ENCODE measurements at places on chromosomes 6 and 20. TPM values are rescaled to one million over a fixed set of nuclear protein-coding genes. Genes with fewer than 3 reads are reported as not detected.

The OPN5 gene
- not detected for polyA plus RNA-seq

The ZSWIM1 gene
- 7.0 TPM for polyA plus RNA-seq

The NOL4L gene
- polyA plus RNA-seq = 13.6 TPM

The MAFB gene
- not detected for polyA plus RNA-seq

The SIRPD gene
- not detected for polyA plus RNA-seq

The FAM135A gene
- polyA plus RNA-seq = 19.2 TPM

The CALHM5 gene
- polyA plus RNA-seq = not detected

The PRPF6 gene
- 53.9 TPM for polyA plus RNA-seq

The KCNB1 gene
- not detected for polyA plus RNA-seq

The NT5E gene
- polyA plus RNA-seq = not detected

The RFX6 gene
- polyA plus RNA-seq = not detected

The PLCB4 gene
- 0.51 TPM for polyA plus RNA-seq

The CEP57L1 gene
- polyA plus RNA-seq = 39.4 TPM

The TSHZ2 gene
- polyA plus RNA-seq = not detected

The SYTL3 gene
- polyA plus RNA-seq = 0.04 TPM

The CYP39A1 gene
- polyA plus RNA-seq = not detected

The SAMHD1 gene
- polyA plus RNA-seq = 9.2 TPM

The BNIP5 gene
- polyA plus RNA-seq = not detected

The BCAS1 gene
- 1.1 TPM for polyA plus RNA-seq

The PBOV1 gene
- polyA plus RNA-seq = not detected

The PRSS35 gene
- not detected for polyA plus RNA-seq

The LY6G6F gene
- 1.1 TPM for polyA plus RNA-seq

The NKX2-2 gene
- polyA plus RNA-seq = not detected

The SLC44A4 gene
- polyA plus RNA-seq = 13.6 TPM

The KHDC1 gene
- polyA plus RNA-seq = 11.8 TPM

The OLIG3 gene
- polyA plus RNA-seq = not detected

The TPBG gene
- 0.88 TPM for polyA plus RNA-seq

The ZC2HC1B gene
- polyA plus RNA-seq = not detected

The HRH3 gene
- not detected for polyA plus RNA-seq

The BPIFB3 gene
- polyA plus RNA-seq = not detected

The THBS2 gene
- polyA plus RNA-seq = not detected

The SIRPB1 gene
- polyA plus RNA-seq = not detected

The CRIP3 gene
- 3.6 TPM for polyA plus RNA-seq

The CABLES2 gene
- polyA plus RNA-seq = 2.2 TPM

The C20orf202 gene
- polyA plus RNA-seq = 0.07 TPM

The ZSCAN9 gene
- polyA plus RNA-seq = 35.2 TPM

The TUBB gene
- 1,462 TPM for polyA plus RNA-seq

The SSTR4 gene
- not detected for polyA plus RNA-seq

The ADGRF4 gene
- not detected for polyA plus RNA-seq

The C6orf47 gene
- polyA plus RNA-seq = 38.1 TPM
